RPMI7951 (cell line): ENCODE measurements at places on chromosomes 11 and 22. TPM values are rescaled to one million over a fixed set of nuclear protein-coding genes. Genes with fewer than 3 reads are reported as not detected.
A peak's percentile ranks its signal among the peaks of the same experiment; 100 is the strongest.

- DNase-seq, result peak; percentile 52
Measured at GRCh38 chr11:69443968-69444364, 37.5 kb upstream of the LINC01488 start.

GRCh38 chr11:60887556-60887955 is 18.8 kb downstream of the PRPF19 start:
- peak; percentile 56 for DNase-seq

DNA sequence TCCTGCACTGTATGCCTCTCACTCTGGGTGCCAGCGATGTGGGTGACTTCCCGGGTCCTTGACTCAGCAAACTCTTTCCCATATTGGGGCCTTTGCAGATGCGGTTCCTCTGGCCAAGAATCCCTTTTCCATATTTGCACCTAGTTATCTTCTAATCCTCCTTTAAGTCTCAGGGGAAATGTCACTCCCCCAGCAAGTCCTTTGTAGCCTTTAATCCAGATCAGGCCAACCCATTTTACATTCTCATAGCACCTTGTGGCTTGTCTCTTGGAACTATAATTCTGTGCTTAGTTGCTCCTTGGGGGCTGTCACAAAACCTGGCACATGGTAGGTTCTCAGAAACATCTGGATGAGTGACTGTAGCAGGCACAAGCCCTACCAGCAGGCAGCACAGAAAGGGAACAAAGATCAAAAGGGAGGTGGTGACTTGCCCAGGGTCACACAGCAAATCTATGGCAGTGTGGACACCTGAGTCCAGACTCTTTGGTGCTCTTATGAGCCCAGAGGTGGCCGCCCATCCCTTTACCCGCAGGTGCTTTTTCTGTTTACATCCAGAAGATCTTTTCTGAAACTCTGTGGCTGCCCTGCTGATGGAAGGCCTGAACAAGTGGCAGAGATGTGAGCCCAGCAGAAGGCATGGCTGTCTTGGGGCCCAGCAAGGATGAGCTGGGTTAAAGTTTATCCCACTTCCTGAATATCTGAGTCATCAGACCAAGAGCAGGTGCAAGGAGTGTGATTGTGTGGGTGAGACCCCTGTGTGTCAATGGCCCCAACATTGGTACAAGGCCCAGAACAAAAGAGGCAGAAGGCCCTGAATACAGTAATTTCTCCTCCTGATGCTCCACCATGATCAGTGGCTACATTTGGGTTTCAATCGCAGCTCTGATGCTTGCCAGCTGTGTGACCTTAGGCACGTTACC is 78.6 kb upstream of the GRK3 start:
- DNase-seq, result no peak

- DNase-seq, result no peak
Measured at GRCh38 chr11:10480026-10480425, 25.0 kb downstream of the AMPD3 start.

- no peak for DNase-seq
Measured at GRCh38 chr22:20579273-20580120, 72.1 kb downstream of the MED15 start.

DNA sequence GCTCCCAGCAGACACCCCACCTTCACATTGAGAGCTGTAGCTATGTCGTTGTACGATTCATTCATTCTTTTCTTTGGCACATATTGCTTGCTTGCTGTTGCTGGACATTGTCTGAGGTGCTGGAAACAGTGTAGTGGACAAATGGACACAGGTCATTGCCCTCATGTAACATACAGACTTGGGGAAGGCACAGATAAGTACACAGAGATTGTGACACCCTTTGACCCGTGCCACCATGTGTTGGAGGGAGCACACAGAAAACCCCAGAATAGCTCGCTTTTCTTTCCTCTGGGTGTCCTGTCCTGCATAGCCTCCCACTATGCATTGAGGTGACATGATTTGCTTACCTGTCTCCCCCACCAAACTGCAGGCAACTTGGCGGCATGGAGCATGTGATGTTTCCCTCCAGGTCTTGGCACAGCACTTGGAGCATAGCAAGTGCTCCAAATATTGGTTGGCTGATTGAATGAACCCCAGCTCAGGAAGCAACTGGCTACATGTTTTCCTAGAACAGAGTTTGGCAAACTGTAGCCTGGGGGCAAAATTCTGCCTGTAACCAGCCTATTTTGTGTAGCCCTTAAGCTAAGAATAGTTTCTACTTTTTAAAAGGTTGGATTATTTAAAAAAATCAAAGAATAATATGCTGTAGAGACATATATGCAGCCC is 30.9 kb upstream of the NECTIN1 start:
- no peak for DNase-seq

FDX1 gene
- total RNA-seq, result 9.3 and 12.9 TPM in 2 replicates

GRCh38 chr11:4983841-4984240 is 10.8 kb upstream of the OR51L1 start:
- no peak for DNase-seq

DNA sequence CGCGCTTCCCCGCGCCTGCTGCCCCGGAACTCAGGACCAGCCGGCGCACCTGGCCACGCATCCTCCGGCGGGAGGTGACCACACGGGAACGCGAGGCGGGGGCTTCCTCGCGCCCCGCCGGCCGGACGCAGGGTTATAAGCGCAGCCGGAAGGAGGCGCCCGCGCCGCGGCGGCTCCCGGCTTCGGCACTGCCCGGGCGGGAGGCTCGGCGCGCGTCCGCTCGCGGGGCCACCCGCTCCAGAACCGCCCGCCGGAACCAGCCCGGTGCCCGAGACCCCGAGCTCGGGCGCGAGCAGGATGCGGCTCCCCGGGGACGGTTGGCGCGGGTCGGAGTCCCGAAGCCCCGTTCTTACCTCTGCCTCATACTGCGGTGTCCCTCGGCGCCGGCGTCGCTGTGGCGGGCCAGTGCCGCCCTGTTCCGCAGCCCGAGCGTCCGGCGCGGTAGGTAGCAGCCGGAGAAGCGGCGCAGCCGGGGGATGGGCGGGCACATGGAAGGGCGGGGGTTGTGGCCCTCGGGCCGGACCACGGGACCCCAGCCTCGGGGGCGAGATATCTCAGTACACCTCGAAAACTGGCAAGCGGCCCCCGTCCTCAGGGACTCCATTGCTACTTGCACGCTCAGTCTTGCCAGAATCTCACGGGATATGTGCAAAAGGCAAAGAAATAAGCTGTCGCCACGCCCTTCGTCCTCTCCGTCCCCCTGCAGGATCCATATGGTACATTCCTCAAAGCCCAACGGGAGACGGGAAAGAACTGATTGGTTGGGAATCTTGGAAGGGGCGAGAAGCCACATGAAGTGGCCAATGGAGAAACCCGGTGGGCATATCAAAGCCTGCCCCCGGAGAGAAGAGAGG is 23.1 kb downstream of the MICAL3 start:
- DNase-seq, result peak; percentile 98

GRCh38 chr11:108836541-108836940 is 171.7 kb downstream of the DDX10 start:
- no peak for DNase-seq

GRCh38 chr11:47377571-47378009 is 757 bp downstream of the SPI1 start:
- DNase-seq, result no peak

SMIM35 gene
- total RNA-seq, result not detected in 2 replicates

CCDC15 gene
- 10.9 and 11.4 TPM in 2 replicates for total RNA-seq

FAM227A gene
- 1.3 and 2.3 TPM in 2 replicates for total RNA-seq

XNDC1N gene
- 6.3 and 6.8 TPM in 2 replicates for total RNA-seq

KIRREL3 gene
- 0.24 and 1.2 TPM in 2 replicates for total RNA-seq

PRR14L gene
- 8.4 TPM in 2 replicates for total RNA-seq

GRCh38 chr11:118343981-118344515 is at the start of gene CD3G:
CD3G (plus strand) TSS chr11:118344344; CDS start chr11:118344424, 80 bp downstream.
- no peak for DNase-seq

GRCh38 chr22:31378123-31378522 is 21.3 kb upstream of the DRG1 start:
- DNase-seq, result no peak

OR51B4 gene
- not detected in 2 replicates for total RNA-seq

GRCh38 chr11:90661233-90661632 is 438.4 kb upstream of the CHORDC1 start:
- DNase-seq, result no peak

- DNase-seq, result no peak
Measured at GRCh38 chr22:41782316-41782715, 18.2 kb upstream of the CCDC134 start.

DNA sequence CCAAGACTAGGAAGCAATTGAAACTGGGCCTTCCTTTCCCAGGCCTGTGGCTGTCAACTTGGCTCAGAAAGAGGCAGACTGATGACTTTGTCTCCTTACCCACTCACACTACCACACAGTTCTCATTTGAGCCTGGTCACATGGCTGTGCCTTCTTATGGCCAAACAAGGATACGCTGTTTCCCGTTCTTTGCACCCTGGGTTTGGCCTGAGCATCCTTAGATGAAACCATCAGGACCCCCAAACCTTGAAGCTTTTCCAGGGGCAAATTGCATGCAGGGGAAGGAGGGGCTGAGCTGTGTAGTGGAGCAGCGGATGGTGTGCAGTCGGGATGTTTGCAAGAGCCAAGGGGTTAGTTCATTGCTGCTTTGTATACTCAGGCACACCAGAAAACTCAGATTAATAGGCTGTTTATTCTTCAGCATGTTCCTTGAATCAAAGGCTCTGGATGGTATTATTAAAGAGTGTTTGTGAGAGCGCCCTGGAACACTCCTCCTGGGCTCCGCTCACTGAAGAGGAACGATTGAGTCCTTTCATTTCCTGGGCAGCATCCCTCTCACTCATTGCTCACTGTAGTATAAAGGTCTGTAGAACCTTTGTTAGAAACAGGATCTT is 69.8 kb downstream of the ARFGAP2 start:
- no peak for DNase-seq
